Activated effector memory CD4-positive, alpha-beta T cell treated with anti-CD3 and anti-CD28 coated beads, Interleukin-2, amount 50 U/mL, for 16 hours (primary cell): ENCODE measurements at places on chromosomes 5 and 9.

- DNase-seq, result no peak
Measured at GRCh38 chr5:154677921-154678320, 77.3 kb upstream of the LARP1 start.

DNA sequence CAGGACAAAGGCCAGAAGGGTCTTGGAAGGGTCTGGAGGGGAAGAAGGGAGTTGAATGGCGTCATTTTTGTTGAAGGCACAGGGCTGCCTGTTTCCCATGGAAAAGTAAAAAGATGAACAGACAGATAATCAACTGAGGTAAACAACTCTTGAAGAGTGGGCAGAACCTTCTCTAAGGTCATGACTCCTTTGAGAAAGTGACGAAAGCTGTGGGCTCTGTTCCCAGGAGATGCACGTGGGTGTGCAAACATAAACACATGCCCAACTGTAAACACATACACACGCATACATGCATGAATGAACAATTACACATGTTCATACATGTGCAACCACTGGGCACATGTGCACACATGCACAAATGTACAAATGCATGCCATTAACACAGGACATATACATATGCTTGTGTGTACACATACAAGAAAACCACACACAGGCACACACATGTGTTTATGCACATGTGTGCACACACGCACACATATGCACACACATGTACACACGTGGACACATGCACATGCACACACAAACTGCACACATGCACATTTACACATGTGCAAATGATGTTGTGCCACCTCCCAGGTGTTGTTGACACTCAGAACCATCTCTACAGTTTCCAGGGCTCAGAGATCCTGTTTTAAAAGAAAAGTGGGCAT, 143.3 kb downstream of the GADD45G start:
- DNase-seq, result no peak

DNA sequence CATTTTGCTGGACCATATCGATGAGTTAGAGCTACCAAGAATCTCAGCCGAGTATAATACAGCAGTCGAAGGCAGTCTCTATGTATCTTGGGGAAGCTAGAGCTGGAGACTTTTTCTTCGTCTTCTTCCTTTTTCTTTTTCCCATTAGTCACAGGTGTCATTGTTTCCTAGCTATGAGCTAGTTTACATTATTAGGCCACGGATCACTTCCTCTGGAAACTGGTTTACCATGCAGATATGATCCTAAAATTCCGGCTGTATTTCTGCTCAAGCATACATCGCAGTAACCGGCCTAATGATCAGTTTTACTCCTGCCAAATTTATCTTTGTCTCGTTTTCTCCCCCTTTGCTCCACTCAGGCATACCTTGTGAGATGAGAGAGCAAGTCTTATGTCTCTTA, 312.8 kb downstream of the ARHGAP26 start:
- DNase-seq, result no peak

DNA sequence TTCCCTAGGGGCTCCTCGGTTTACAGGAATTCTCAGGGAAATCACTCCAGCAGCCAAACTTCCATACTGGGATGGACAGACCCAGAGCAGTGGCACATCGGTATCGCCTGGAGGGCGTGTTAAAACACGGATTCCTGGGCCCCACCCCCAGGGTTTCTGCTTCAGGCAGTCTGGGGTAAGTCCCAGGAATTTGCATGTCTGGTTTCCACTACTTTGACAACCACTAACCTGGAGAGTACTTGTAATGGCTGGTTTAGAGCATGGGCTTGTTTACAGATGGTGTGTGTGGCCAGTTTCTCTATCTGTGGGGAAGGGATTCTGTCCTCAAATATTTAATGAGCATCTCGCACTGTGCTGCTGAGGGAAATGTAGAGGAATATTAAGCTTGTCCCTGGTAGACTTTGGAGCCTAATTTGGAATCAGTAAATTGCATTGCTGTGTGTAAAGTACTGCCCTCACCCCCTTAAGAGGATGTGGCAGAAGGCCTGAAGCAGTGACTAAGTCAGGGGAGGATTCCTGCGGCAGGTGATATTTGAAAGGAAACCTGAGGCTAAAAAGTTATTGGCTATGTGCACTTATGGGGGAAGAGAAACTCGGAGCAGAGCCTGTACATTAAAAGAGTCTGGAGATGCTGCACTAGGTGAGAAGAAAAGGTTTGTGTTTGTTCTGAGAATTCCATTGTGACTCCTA, 18.6 kb upstream of the TJP2 start:
- no peak for DNase-seq

GRCh38 chr9:36679710-36680109, 107.0 kb downstream of the MELK start:
- DNase-seq, result no peak

GRCh38 chr9:88604836-88605511, 70.0 kb downstream of the NXNL2 start:
- no peak for DNase-seq

GRCh38 chr5:7494481-7495130, 98.7 kb downstream of the ADCY2 start:
- no peak for DNase-seq

DNA sequence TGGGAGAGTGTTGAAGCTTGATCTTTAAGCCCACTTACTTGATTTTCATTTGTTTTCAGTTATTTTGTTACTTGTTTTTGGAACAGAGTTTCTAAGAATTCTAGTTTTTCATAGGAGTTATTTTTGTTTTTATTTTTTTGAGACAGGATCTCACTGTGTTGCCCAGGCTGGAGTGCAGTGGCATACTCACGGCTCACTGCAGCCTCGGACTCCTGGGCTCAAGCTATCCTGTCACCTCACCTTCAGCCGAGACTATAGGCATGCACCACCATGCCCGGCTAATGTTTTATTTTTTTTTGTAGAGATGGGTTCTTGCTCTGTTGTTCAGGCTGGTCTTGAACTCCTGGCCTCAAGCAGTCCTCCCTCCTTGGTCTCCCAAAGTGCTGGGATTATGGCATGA, 6.3 kb downstream of the ERBIN start:
- DNase-seq, result no peak
